ENCODE measurements at places on chromosomes 3 and 15.

GRCh38 chr3:33786565-33787327 is 11.7 kb upstream of the PDCD6IP start:
- no peak for DNase-seq

DNA sequence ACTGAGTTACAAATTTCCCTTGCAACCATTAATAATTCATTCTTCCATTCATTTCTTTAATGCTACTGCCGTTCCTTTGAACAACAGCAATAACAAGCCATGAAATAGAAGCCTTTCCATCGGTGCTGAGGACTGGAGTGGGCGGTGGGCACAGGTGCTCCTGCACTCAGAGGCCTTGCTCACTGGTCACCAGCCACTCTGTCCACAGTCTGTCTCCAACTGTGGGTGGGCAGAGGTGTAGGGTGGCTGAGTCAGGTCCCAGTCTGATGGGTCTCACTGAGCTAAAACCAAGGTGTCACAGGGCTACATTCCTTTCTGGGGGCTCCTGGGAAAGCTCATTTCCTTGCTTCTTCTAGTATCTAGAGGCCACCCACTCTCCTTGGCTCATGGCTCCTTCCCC is 6.3 kb upstream of the FAM3D start:
- DNase-seq = no peak

GRCh38 chr15:92273723-92274122 is 120.0 kb upstream of the ST8SIA2 start:
- DNase-seq = no peak

GRCh38 chr15:89857673-89858072 is 36.1 kb downstream of the AP3S2 start:
- no peak for DNase-seq

DNA sequence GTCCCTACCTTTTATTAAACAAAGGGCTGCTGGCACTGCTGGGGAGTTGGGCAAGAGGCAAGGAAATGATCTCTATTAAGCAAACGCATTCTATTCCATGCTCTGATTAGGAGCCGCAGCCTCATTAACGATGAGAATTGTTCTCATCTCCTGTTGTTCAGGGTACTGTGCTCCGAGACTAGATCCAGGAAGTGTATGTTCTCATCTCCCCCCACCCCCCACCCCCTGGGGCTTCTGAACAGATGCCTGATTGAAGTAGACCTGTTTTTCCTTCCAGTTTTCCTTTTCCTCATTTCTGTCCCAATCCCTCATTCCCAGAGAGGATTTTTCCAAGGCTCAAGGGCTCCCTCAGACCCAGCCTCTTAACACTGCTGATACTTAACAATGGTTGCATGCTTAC is 81.6 kb upstream of the FEZF2 start:
- no peak for DNase-seq

DNA sequence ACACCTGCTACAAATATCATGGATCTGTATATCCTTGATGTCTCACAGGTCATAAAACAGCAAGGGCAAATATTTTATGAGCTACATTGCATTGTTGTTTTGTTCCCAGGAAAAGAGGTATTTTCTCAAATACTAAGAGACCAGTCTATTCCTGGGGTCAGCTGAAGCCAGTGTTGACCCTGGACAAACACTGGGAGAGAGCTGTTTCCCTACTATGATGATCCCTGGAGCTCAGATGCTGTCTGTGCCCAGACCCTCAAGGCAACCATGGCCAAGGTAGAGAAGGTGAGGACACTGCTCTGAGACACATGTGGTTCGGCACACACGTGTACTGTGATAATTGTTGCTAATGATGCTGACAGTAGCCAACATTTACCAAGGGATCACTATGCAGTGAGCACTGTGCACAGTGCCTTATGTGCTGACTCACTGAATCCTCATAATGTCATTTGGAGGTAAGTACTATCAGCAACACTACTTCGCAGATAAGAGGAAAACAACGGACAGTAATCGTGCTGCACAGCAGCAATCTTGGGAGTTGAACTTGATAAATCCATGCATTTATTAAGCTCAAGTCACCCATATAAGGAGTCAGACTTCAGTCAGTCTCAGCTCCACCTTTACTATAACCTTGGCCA is 943.6 kb downstream of the FHIT start:
- DNase-seq = no peak

DNA sequence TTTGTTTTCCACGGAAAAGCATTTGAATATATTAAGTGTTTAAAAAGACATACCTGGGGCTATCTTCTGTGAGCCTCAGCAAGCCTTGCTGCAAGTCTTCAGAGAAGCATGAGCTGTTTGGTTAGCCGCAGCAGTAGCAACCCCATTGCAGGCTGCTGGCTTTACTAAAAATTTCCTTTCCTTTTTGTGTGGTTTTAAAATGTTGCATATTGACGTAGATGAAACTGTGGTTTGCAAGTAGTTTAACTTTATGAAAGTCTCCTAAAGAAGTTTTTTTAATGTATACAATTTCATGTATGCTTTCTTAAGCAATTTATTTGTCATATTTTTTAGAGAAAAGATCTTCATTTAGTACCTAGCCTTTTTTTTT is at the start of gene GPR171:
GPR171 (minus strand) TSS at position 166 of the 370 bp plus-strand sequence. CDS start 3,830 bp downstream, outside the sequence.
- DNase-seq = peak; percentile 70

DNA sequence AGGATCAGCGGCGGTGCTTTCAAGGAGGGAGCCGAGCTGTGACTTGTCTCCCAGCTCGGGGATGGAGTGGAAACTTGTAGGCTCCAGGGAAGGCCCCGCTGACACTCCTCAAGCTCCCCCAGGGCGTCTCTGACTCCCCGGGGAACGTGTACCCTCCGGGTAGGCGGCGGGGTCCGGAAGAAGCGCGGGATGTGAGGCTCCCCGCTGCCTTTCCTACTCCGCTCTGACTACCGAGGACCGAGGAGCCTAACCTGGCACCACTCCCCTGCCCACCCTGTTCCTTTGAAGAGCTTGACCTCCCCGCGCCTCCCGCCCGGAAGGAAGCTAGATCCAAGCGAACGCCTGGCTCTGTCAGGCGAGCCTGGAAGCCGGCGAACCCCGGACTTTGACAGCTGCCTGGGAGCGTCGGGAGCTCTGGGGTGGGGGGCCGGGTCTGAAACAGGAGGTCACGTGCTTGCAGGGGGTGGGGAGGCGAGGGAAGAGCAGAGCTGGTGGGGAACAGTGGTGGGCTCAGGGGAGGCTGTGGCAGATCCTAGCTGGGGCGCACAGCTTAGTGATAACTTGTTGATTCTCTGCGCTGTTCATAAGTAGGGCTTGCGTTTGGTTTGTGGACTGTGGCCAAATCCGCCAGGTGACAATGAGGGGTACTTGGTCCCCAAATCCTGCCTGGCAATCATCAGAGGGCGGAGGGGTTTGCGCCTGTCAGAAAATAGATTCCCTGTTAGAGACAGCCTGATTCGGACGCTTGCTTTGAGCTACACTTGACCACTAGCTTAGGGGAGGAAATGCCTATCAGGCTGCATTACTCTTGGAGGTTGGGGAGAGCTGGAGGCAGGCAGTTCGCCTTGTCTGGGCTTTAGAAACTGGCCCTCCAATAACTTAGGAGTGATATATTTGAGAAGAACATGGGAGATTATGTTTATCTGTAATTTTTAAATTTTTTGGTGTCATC is 1.2 kb downstream of the CLSTN2 start:
- DNase-seq = no peak

GRCh38 chr3:71247958-71248335 is 335.6 kb downstream of the FOXP1 start:
- DNase-seq = no peak

GRCh38 chr15:51218299-51218938 is 120.0 kb downstream of the CYP19A1 start:
- no peak for DNase-seq

GRCh38 chr3:157906627-157907026 is 199.6 kb downstream of the SHOX2 start:
- DNase-seq = no peak

Data from CD4-positive, alpha-beta T cell treated with Interleukin-17A for 4 hours (primary cell).